CD4-positive, alpha-beta T cell treated with Interleukin-6 for 4 hours (primary cell): ENCODE measurements at places on chromosomes 6 and 20.

GRCh38 chr6:17877196-17877894 lies 110.1 kb downstream of the KIF13A start:
- DNase-seq = no peak

GRCh38 chr6:139306291-139306981 lies 14.6 kb upstream of the TXLNB start:
- no peak for DNase-seq

- DNase-seq = no peak
These were observed 12.0 kb upstream of the BPI start for GRCh38 chr20:38291966-38292365.

DNA sequence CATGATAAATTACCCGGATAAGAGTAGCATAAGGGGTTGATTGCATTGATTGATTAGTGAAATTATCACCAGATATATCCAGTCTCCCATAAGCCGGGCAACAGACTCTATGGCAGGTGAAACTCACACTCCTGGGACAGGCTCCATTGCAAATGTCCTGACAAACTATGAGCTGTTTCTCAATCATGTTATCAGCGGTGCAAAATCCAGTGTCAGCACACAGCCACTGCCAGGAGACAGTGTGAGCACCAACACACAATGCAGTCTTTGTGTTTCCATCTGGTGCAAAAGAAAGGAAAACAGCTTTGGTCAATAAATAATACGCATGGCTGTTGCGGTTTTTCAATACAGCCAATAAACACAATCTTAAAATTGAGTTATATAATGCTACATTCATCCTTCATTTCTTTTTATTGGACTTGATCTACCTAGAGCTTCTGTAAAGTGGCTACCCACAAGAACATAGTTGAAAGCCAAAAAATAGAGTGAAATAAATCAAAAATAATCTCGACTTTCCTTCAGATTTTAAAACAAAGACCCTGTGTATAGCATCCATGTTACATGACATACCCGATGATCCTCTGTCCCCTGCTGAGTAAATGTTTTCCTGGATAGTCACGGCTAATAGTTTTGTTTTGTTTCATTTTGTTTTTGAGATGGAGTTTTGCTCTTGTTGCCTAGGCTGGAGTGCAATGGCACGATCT lies 64.3 kb upstream of the AFDN start:
- DNase-seq = no peak

DNA sequence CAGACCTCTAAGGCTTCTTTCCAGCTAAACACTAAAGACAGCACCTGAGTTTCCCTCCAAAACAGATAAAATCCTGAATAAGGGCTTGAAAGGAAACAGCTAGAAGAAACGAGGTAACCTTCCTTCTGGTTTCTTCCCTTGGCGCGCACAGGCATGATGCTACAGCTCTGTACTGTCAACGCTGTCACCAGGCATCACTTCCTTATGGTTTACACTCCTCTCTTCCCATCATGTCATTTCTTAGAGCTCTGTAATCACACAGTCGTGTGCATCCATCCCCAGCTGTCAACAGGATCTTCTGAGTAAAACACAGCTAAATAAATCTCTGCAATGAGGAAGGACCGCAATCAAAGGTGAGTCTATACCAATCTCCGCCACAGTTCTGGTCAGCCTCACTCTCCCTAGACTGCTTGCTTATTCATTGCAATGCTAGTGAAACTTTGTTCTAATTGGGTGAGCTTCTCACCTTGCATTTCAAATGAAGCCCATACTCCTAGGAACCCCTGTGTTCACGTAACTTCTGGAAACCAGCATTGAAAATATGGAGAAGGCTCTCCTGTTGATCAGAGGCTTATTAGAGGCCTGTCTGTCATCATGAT lies 162.6 kb upstream of the DTNBP1 start:
- no peak for DNase-seq

GRCh38 chr20:34426026-34426425 lies 63.0 kb downstream of the ITCH start:
- no peak for DNase-seq

DNA sequence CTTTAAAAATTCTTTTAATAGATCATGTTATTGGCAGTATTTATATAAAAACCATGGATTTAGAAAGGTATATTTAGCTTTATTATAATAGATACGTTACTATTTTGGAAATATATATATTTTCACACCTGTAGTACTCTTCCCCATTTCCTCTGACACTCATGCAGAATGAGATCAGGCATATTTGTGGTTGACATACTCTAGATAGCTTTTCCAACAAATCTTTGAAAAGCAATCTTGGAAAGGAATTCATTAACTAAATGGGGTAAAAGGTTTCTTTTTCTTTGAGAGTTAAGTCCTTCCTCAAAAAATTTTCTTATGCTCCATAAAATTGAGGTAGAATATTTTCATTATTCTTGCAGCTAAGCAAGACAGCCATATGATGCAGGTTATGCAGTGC lies 14.5 kb downstream of the ASF1A start:
- no peak for DNase-seq

GRCh38 chr20:49808753-49809152 lies 3.9 kb upstream of the SLC9A8 start:
- DNase-seq = no peak

GRCh38 chr6:127019828-127020227 lies 98.6 kb upstream of the RSPO3 start:
- DNase-seq = no peak

DNA sequence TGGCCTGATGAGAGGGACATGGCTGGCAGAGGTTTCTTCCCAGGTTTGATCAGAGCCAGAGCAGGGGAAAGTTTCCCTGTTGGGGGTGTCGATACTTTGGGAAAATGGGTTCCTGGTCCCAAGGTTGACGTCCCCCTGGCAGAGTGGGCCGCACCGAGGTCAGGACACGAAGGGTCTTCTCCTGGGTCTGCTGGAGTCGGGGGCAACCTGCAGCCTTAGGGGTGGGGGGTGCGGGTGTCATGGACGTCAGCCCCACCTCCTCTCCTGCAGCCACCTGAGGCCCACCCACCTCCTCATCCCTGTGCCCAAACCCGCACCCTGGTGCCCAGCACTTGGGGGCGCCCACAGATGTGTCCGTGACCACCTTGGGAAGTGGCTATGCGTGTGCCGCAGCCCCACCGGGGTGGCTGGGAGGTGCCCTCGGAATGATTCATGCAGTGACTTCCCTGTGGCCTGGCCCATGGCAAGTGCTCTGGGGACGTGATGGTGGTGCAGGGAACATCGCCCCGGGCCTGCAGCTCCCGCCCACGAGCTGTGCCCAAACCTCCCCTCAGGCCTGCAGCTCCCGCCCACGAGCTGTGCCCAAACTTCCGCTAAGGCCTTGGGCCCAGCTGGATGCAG lies 64.9 kb downstream of the YTHDF1 start:
- no peak for DNase-seq

GRCh38 chr20:51531141-51531710 lies 11.3 kb downstream of the NFATC2 start:
- DNase-seq = peak; percentile 77

- DNase-seq = no peak
These were observed 53.1 kb upstream of the ARMC2 start for GRCh38 chr6:108795122-108795521.

DNA sequence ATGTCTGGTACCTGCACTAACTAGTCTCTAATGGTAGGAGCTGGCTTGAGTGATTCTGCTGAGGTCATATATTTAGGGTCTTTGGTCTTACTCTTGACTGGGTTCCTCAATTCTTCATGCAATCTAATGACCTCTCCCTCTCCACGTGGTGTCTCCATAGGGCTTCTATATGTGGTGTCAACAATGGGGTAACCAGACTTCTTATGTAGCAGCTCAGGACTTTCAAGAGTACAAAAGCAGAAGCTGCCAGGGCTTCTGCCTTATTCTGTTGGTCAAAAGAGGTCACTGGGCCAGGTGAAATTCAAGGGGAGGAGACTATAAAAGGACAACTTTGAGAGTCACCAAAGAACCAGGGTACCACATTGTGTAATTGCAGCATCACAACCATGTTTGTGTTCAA lies 54.3 kb downstream of the NUS1 start:
- DNase-seq = no peak

GRCh38 chr6:136774228-136775041 lies 17.8 kb downstream of the MAP3K5 start:
- no peak for DNase-seq

DNA sequence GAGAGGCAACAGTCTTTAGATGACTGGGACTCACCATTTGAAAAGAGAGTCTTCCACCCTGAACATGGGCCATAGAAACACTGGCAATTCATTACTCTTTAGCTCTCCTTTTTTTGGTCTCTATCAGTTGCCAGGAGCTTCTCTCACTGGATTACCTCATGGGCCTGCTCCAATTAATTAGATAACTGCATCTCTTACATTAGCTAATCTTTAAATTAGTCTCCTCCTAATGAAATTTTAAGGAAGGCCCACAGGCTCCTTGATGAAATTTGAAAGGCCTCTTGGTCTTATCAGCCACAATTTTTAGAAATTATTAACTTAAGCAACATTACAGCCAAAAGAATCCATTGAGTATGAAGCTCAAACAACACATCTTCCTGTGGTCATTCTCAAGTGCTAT lies 184.4 kb downstream of the UNC5CL start:
- no peak for DNase-seq

GRCh38 chr6:138287144-138287955 lies 69.1 kb upstream of the PBOV1 start:
- peak; percentile 57 for DNase-seq

DNA sequence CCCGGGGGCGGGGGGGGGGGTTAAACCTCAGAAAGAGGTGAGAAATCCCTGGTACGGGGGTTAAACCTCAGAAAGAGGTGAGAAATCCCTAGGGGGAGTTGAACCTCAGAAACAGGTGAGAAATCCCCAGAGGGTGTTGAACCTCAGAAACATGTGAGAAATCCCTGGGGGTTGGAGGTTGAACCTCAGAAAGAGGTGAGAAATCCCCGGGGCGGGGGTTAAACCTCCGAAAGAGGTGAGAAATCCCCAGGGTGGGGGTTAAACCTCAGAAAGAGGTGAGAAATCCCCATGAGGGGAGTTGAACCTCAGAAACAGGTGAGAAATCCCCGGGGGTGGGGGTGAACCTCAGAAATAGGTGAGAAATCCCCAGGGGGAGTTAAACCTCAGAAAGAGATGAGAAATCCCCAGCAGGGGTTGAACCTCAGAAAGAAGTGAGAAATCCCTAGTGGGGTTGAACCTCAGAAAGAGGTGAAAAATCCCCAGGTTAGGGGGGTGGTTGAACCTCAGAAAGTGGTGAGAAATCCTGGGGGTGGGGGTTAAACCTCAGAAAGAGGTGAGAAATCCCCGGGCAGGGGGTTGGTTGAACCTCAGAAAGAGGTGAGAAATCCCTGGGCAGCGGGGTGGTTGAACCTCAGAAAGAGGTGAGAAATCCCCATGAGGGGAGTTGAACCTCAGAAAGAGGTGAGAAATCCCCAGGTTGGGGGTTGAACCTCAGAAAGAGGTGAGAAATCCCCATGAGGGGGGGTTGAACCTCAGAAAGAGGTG lies 87.4 kb downstream of the PLG start:
- no peak for DNase-seq

DNA sequence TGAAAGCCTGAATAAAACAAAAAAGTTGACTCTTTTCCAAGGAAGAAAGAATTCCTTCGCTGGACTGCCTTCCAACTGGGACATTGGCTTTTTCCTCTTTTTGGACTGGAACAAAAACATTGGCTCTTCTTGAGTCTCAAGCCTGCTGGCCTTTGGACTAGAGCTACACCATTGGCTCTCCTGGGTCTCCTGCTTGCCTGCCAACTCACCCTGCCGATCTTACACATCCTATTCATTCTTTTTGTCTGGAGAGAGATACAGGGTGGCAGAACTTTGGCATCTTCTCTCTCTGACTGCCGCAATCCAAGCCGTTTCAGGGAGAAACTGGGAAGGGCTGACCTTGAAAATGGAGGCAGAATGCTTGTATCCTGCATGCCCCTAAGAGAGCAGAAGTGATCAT lies 20.2 kb downstream of the DDO start:
- DNase-seq = no peak

GRCh38 chr6:145214570-145214969 lies 520.8 kb downstream of the EPM2A start:
- DNase-seq = no peak

- no peak for DNase-seq
These were observed 337.2 kb downstream of the SMOC2 start for GRCh38 chr6:168778201-168778600.

- DNase-seq = no peak
These were observed 227.2 kb downstream of the QKI start for GRCh38 chr6:163641706-163642105.

GRCh38 chr20:419556-420165 lies 11.6 kb downstream of the RBCK1 start:
- DNase-seq = no peak

GRCh38 chr6:141488488-141488887 lies 644.2 kb upstream of the GJE1 start:
- DNase-seq = no peak

DNA sequence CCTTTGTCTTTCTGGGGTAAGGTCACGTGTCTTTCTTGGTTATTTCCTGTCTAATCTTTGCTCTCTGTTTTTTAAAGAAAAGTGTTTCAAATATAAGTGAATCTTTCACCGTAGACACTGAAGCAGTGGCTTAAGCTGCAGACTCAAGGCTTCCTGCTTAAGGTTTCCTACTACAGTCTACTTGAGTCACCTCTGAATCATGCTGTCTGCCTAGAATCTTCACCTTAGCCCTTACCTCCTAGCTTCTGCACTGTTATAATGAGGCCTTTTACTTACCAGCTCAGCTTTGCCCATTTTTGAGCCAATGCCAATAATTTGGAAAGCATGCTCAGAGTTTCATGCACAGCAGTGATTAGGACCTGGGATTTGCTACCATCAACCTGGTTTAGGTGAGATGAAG lies 30.6 kb downstream of the ADGRF4 start:
- no peak for DNase-seq

DNA sequence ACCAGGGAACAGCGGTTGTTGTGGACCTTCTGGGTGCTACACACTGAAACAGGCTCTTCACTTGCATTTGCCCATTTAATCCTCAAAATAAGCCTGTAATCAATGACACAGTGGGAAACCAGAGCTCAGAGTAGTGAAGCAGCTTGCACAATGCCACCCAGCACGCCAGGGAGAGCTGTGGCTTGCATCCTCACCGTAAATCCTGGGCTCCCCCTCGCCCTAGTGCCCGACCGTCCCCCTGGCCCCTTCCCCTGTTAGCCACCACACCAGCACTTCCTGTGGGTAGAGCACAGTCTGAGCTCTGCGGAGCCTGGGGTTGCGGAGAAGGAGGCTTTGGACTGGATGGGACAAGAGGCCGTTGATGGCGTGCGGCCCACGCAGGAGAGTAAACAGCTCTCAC lies 14.5 kb downstream of the VSTM2L start:
- DNase-seq = no peak

DNA sequence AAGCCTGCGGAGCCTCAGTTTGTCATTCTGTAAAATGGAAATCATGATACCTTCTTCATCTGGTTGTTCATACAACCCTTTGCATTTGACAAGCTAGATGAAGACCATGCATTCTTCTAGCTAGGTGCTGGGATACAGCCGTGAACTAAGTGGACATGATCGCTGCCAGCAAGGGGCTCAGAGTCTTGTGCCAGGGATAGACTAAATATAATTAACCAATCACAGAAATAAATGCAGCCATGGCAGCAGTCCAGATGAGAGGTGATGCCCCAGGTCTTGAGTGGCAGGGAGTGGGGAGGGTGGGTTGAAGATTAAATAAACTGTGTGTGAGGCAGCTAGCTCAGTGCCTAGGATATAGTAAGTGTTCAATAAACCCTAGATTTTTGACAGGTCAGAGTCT lies 19.3 kb downstream of the JPH2 start:
- no peak for DNase-seq

GRCh38 chr6:14730654-14731053 lies 515.2 kb upstream of the JARID2 start:
- DNase-seq = no peak
